ENCODE measurements at places on chromosomes 12 and 14.
A peak's percentile ranks its signal among the peaks of the same experiment; 100 is the strongest.

- no peak for DNase-seq
These were observed at the start of gene RHOF for GRCh38 chr12:121793440-121793837. Gene RHOF, minus strand, starts transcription at chr12:121793688. Its CDS starts 55 bp downstream, at chr12:121793633.

GRCh38 chr12:64252681-64253080 lies 30.6 kb upstream of the KICS2 start:
- no peak for DNase-seq

DNA sequence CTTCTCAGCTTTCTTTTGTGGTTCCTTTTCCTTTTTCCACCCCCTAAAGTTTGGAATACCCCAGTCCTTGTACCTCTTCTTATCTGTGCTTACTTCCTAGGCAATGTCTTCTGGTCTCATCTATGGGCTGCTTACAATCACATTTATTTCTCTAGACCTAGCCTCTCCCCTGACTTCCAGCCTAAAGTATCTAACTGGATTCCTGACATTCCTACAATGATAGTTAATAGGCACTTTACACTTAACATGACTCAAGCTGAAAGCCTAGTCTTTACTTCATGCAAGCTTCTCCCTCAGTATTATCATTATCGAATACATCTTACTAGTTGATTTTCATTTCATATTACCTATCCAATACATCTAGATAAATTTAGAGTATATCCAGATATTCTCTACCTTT lies 21.2 kb downstream of the CLECL1 start:
- no peak for DNase-seq

GRCh38 chr12:79874665-79875064 lies 60.2 kb downstream of the PPP1R12A start:
- DNase-seq: no peak

DNA sequence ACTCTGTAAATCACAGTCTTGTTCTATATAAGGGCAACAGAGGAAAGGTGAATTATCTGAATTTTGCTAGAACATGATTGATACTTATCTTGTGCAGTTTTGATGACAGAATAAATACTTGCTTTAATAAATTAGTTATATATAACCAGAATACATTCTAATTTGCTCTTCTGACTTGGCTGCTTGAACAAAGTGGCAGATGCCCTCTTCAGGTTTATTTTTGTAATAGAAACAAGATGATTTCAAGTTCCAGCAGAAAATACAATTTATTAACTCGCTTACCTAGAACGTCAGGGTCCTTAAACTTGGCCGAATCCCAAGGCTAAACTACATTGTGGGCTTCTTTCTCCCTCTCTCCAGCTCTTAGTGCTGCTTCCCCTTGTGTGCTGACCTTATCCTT lies 57.6 kb upstream of the SSTR1 start:
- DNase-seq: no peak

DNA sequence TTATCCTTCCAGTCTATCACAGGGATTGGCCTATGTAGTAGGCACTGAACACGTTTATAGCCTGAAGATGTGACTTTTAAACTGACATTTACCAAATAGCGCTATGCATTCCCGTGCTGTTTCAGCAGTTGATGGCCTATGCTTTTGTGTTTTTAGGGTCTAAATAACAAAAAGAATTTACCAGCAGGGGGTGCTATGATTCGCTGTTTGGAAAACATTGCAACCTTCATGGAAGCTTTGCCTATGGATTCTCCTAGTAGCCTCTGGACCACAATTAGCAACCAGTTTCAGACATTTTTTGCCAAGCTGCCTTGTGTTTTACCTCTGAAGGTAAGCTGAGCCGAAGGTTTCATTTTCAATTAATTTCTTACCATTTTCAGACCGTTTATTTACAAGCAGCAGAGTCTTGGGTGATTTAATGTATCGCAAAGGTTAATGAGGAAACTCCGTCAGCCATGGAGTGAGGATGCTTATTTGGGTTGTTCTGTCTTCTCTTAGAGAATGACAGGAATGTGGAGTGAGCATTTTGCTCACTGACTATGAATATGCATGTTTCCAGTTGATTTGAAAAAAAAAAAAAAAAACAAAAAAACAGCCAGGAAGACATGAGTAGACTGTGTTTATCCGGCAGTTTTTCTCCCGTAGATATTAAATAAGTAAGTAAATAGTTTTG lies 133.1 kb downstream of the PRIMA1 start:
- peak; percentile 26 for DNase-seq

GRCh38 chr12:113866496-113866895 lies 99.6 kb downstream of the RBM19 start:
- no peak for DNase-seq

DNA sequence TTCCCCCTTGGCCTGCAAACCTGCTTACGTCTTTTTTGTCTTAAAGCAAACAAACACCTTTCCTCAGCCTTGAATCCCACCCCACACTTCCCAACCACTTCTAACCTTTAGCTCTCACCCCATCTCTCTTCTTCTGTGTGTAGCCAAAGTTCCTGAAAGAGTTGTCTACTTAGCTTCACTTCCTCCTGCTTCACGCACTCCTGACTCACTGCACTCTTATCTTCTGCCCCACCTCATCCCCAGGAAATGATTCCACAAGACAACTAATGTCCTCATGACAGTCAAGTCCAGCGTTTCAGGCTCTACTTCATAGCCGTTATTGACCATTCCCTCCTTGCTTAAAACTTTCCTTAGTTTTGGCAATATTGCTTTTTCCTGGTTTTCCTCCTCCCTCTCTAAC lies 22.4 kb downstream of the EIF2B2 start:
- DNase-seq: no peak

GRCh38 chr12:132284827-132285741 lies 44.3 kb downstream of the GALNT9 start:
- DNase-seq: no peak

GRCh38 chr12:88391556-88391955 lies 188.7 kb downstream of the KITLG start:
- DNase-seq: no peak

- no peak for DNase-seq
These were observed 1750.7 kb upstream of the FLRT2 start for GRCh38 chr14:83779266-83779665.

- no peak for DNase-seq
These were observed 9.0 kb downstream of the TRHDE start for GRCh38 chr12:72281126-72281525.

- DNase-seq: no peak
These were observed 188.4 kb downstream of the MSRB3 start for GRCh38 chr12:65466911-65467310.

DNA sequence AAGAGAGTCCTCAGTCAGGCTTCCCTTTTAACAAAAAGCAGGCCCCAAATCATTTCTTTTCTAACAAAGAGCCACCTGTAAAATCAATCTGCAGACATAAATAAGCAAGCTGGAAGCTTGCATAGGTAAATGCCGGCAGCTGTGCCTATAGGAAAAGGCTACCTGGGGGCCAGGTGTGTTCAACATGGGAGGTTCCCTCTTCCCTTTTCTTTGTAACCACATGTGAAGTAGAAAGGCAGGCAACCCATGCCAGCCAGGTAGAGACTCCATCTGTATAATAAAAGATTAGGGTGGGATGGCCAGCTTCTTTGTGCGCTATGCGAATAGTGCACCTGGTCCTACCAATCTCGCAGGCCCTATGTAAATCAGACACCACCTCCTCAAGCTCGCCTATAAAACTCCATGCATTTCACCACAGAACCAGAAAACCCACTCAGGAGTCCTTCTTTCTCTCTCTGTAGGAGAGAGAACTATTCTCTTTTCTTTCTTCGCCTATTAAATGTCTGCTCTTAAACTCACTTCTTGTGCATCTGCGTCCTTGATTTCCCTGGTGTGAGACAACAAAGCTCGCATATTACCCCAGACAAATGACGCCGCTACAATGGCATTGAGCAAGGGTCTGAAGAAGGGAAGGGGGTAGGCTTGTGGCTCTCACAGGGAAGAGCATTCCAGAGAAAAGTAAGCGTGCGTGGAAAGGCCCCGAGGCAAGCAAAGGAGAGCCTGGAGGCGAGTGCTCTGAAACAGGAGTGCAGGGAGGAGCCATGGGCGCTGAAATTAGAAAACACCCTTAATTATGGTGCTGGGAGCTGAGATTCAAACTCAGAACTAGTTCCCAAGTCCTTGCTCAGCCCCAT lies 67.2 kb downstream of the TTC9 start:
- DNase-seq: no peak

DNA sequence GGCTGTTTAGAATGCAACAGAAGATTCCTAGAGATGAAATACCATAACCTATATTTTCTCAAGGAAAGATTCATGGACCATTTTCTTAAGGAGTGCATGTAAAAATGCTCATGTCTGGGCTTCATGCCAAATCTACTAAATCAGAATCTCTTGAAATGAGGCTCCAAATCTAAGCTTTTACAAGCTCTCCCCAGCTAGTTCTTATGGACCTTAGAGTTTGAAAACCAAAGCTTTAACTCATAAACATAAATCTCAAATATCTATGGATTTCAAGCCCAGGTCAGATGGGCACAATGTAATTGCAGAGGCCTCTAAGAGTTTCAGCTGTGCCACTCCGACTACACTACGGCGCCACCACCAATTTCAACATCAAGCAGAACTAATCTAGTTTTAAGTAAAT lies 117.3 kb upstream of the CAND1 start:
- no peak for DNase-seq

DNA sequence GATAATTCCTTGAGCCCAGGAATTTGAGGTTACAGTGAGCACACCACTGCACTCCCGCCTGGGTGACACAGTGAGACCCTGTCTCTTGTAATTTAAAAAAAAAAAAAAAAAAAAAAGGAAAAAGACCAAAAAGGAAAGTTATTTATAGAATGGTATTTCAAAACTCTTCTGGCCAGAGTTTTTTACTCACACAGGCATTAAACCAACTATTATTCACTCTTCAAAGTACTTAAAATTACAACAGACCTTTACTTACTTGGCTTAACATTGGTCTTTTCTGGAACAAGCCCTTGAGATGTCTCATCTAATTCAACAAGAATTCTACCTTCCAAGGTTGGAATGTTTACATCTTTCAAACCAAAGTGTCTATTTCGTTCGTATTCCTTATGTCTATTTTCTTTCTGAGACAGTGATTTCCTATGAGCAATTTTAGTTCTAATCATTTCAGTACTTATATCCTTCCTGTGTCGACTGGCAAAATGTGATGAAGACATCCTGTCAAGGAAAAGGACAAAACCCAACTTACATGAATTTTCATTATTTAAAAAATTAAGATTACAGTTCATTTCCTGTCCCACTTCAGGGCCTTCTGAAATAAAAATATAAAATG lies 2.6 kb downstream of the DLGAP5 start:
- DNase-seq: no peak

- DNase-seq: no peak
These were observed 442 bp downstream of the ERG28 start for GRCh38 chr14:75660238-75660629.

GRCh38 chr14:37720131-37720530 lies 124.7 kb downstream of the TTC6 start:
- DNase-seq: no peak

DNA sequence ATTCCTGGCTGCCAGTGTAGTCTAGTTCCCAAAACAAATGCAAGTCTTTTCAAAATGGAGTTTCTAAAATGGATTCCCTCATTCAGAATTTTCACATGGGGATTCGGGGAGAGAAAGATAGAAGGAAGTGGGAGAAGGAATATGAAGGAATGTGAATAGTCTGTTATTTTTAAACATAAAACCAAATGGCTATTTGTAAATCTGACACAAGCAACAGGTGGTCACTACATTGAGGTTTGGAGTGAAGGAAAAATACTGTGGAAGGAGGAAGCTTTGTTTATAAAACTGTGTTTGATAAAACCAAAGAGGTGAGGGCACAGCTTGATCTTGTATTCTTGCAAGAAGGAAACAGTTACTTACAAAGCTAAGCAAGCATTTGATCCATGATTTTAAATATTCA lies 65.3 kb upstream of the KCNJ8 start:
- no peak for DNase-seq

GRCh38 chr14:61188978-61189808 lies 91.9 kb downstream of the TMEM30B start:
- no peak for DNase-seq

DNA sequence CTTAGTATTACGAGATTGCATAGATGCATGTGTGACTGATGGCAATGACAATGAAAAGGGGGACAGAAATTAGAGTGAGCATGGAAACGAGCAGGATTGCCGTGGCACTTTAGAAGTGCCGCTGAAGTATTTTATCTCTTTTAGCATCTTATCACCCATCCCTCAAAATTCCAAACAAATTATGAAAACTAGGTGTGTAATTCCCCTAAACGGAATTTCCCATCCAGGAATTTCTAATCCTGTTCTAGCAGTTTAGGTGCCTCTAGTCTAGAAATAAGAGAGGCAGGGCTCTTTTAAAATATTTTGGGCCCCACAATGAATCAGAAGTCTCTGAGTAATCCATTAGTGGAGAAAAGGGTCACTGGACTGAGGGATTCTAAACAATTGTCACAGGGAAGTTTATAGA lies 947 bp downstream of the TMEM52B start:
- DNase-seq: no peak

DNA sequence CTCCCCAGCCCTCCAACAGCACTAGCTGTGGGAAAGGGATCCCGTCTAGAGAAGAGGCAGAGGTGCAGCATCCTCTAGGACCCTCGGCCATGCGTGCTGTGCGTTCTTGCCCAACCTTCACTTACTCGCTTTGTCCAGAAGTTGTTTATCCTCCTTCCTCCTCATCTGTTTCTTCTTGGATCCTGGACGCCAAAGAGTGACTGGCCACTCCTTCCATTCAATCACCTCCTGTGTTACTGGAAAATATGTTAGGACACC lies 140.5 kb downstream of the ZFP36L1 start:
- DNase-seq: no peak

- DNase-seq: no peak
These were observed 180.2 kb downstream of the EPS8 start for GRCh38 chr12:15608941-15609340.

- no peak for DNase-seq
These were observed 7.7 kb downstream of the PPP1R3E start for GRCh38 chr14:23294734-23295561.

DNA sequence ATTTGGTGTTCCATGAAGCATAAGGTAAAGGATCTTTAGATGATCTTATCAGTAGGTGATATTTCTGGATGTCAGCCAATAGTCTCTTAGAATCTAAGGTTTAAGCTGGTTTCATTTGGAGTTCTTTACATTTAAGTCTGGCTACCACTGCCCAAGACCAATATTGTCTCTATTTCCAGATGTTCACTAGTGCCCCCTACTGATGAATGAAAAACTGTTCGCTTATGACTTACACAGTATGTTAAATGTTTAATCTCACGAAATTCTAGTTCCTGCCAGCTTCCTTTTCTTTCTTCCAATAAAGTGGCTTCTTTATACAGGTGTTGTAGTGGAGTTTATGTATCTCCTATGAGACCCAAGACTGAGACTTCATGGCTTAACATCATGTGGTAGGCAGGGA lies 31.8 kb upstream of the MIS18BP1 start:
- no peak for DNase-seq

GRCh38 chr12:7403466-7403865 lies 40.5 kb downstream of the CD163L1 start:
- no peak for DNase-seq

- DNase-seq: no peak
These were observed 511.0 kb downstream of the TMEM121 start for GRCh38 chr14:106037380-106037779.

- no peak for DNase-seq
These were observed 21.1 kb downstream of the ZNF84 start for GRCh38 chr12:133058203-133059113.

All from NCI-H524 treated with DMSO at 0.1 percent for 48 hours (cell line).